Esophagus squamous epithelium (tissue), 5 donors: ENCODE measurements at places on chromosomes 1 and 21.

DNA sequence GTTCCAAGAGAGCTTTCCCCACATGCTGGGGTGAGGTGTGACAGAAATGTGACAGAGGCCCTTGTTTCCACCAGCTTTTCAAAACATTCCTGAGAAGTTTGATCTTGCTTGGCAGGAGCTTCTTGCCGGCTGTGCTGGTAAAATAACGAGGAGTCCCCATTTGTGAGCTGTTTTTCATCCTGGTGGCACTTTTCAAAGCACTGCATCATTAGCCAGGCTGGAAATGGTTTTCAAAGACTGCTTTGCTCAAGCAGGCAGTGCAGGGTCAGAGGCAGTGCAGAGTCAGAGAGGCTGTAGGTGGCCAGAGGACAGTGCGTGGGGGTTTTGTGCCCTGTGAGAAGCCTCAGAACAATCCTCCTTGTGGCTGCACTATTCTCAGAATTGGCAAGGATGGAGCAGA lies 75.8 kb upstream of the KCNA3 start:
- DNase-seq, result no peak

DNA sequence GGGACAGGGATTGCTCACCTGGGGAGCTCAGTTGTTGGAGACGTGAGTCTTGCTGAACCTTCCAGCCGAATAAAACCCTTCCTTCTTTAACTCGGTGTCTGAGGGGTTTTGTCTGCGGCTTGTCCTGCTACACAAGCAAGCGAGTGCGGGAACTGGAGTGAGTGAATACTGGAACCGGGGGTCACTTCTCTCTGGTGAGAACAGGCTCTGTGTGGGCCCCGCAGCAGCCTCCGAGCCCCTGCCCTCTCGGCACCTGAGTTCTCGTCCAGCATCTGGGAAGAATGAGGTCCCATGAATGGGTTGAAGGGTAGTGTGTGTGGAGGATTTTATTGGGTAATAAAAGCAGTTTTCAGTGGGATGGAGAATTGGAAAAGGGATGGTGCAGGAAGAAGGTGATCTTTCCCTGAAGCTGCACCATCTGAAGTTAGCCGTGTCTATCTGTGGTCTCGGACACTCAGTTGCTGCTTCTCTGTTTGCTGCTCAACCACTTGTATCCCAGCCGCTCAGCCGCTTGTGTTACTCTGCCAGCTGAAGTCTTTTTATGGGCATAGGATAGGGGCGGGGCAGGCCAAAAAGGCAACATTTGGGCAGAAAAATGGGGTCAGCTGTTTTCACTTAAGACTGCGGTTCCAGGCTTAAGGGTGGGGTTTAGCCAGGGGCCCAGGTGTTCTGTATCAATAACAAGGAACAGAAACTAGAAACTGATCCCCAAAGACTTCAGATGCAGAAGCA lies 450.6 kb upstream of the CAMK1G start:
- DNase-seq, result no peak

- DNase-seq, result no peak
These were observed 41.4 kb downstream of the ANP32E start for GRCh38 chr1:150194381-150195031.

DNA sequence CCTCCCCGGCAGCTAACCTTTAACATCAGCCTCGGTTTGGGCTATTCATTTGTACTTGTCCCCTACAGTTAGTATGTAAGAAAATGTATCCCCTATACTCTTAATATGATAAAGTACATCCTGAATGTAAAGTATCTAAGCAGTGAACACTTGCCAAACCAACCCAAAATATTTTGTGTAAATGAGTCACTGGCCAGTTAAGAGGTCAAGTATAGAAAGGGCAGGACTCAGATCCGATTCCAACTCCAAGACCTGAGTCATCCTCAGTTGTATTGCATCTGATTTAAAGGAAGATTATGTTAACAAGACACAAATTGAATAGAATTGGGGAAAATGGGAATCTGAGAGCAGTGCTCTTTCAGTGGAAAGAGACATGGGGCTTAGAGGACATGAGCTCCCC lies 84.4 kb downstream of the CD58 start:
- DNase-seq, result no peak

DNA sequence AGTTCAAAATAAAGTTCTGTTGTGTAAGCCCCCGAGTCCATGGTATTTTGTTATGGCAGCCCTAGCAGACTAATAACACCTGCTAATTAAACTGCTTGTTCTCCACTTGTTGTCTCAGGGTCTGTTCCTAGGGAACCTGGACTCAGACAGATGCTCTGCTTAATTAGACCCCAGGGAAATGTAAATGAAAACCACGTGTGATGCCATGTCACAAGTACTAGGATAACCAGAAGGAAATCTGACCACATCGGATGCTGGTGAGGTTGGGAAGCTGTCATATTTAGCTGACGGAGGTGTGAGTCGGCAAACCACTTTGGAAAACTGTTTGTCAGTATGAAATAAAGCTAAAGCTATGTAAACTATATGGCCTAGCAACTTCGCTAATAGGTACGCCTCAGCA lies 19.6 kb downstream of the EDN2 start:
- no peak for DNase-seq
